Sigmoid colon (tissue), 7 donors: ENCODE measurements at places on chromosomes 2 and 18. TPM values are rescaled to one million over a fixed set of nuclear protein-coding genes. Genes with fewer than 3 reads are reported as not detected.

Gene STPG4
- total RNA-seq: not detected

Gene CDCA7
- 1.7 TPM for total RNA-seq

Gene CYB5A
- total RNA-seq: 319 TPM

Gene BCS1L
- total RNA-seq: 24.8 TPM

Gene PHOSPHO2
- total RNA-seq: 5.8 TPM

Gene WDR54
- total RNA-seq: 8.0 TPM

Gene RND3
- 171 TPM for total RNA-seq

Gene FLACC1
- 1.6 TPM for total RNA-seq

Gene AGAP1
- 42.7 TPM for total RNA-seq

Gene ZSWIM2
- total RNA-seq: not detected

Gene ERBB4
- total RNA-seq: 0.14 TPM

Gene HSBP1L1
- total RNA-seq: 20.4 TPM

Gene TCF4
- 131 TPM for total RNA-seq

Gene FMNL2
- 24.8 TPM for total RNA-seq

Gene C2orf80
- total RNA-seq: not detected

Gene AUP1
- total RNA-seq: 133 TPM

Gene DYNC1I2
- total RNA-seq: 122 TPM

Gene CHN1
- total RNA-seq: 11.6 TPM

Gene C2orf66
- total RNA-seq: not detected

Gene SRD5A2
- not detected for total RNA-seq

Gene CERKL
- total RNA-seq: not detected

Gene ABCG8
- not detected for total RNA-seq

Gene HTR2B
- 2.1 TPM for total RNA-seq

Gene SPP2
- not detected for total RNA-seq

Gene ILKAP
- 44.3 TPM for total RNA-seq

Gene FAHD2B
- 11.6 TPM for total RNA-seq

Gene IMPACT
- total RNA-seq: 16.8 TPM

Gene TDRD15
- total RNA-seq: not detected

Gene GULP1
- total RNA-seq: 55.9 TPM

Gene UBXN4
- total RNA-seq: 63.3 TPM

Gene CD28
- 0.28 TPM for total RNA-seq

Gene METTL8
- 42.7 TPM for total RNA-seq

Gene CXCR1
- not detected for total RNA-seq

Gene TOGARAM2
- 3.2 TPM for total RNA-seq

Gene TRIM54
- not detected for total RNA-seq

Gene PLB1
- total RNA-seq: 6.4 TPM

Gene C2orf78
- not detected for total RNA-seq

Gene GPR45
- total RNA-seq: not detected

Gene SERPINB2
- not detected for total RNA-seq

Gene GALNT14
- not detected for total RNA-seq

Gene VWA3B
- total RNA-seq: not detected

Gene ERICH2
- not detected for total RNA-seq

Gene BCL11A
- 16.3 TPM for total RNA-seq

Gene EVX2
- total RNA-seq: 2.2 TPM

Gene EIF4E2
- total RNA-seq: 55.1 TPM

Gene UGT1A7
- total RNA-seq: not detected

Gene MRPL19
- 36.4 TPM for total RNA-seq

Gene RFTN2
- total RNA-seq: 8.6 TPM

Gene FBXO36
- total RNA-seq: 3.5 TPM

Gene RASGRP3
- total RNA-seq: 14.7 TPM

Gene PROKR1
- total RNA-seq: 1.1 TPM

Gene LINC00305
- total RNA-seq: not detected

Gene PROM2
- 2.3 TPM for total RNA-seq

Gene LIMS2
- 125 TPM for total RNA-seq

Gene CFAP53
- 0.27 TPM for total RNA-seq

Gene TUBA4B
- not detected for total RNA-seq

Gene B3GNT7
- 3.2 TPM for total RNA-seq

Gene EMILIN2
- total RNA-seq: 9.1 TPM

Gene CCDC85A
- total RNA-seq: 1.9 TPM

Gene MALL
- total RNA-seq: 5.8 TPM
